ENCODE measurements at places on chromosomes 4 and X.

DNA sequence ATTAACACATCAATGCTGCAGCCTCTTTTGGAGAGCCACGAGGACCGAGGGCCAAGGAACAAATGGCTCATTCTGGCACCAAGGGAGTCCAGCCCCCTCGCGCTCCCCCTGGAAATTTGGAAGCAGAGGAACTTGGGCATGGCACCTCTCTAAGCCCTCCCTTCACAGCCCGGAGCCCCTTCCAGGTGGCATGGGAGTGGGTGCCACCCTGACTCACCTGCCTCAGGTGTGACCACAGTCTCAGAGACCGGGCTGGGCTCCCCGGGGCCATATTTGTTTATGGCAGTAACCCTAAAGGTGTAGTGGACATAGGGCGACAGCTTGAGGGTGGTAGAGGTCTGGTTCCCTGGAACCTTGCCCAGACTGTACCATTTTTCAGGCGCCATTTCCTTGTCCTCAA is 18.8 kb downstream of the L1CAM start:
- DNase-seq = no peak

- no peak for DNase-seq
Measured at GRCh38 chr4:20532116-20532790, 168.0 kb upstream of the PACRGL start.

GRCh38 chr4:41734371-41734770 is 14.2 kb downstream of the PHOX2B start:
- DNase-seq = no peak

DNA sequence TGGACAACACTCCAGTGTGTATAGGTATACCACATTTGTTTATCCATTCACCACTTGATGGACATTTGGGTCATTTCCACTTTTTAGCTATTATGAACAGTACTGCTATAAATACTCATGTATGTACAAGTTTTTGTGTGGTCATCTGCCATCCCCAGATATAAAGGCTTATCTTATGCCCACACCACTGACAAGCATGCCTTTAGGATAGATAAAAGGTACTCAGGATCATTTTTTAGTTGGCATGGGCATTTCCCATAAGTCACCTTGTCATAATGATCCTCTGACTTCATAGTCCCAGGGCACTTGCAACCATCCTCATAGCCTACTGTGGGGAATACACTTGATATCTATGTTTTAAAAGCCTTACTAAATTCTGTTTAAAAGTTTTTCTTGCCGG is 6.3 kb downstream of the AWAT1 start:
- no peak for DNase-seq

DNA sequence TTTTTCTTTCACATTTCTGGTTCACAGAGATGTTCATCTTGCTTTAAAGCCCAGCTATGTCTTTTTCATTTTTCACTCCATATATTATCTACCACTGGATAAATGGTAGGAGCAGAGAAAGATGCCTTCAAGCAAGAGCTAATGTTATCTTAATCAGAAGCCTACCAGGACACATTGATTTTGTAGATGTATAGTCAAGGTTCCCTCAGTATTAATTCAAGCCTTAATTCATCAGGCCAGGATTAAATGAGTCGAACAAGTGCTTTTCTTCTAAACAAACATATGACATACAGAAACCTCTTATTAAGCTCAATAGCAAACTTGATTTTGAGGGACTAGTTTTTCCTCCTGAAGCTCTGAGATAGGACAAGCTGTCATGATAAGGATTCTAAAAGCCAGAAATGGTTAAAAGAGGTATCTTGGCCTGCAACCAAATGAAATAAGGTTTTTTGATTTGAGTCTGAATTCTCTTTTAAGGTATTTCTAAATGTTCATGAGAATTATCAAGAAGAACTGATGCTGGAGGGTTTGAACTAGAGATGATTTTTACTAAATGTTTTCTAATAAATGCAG is 81.7 kb upstream of the FTHL17 start:
- no peak for DNase-seq

- no peak for DNase-seq
Measured at GRCh38 chrX:136765821-136766356, 14.8 kb downstream of the ARHGEF6 start.

DNA sequence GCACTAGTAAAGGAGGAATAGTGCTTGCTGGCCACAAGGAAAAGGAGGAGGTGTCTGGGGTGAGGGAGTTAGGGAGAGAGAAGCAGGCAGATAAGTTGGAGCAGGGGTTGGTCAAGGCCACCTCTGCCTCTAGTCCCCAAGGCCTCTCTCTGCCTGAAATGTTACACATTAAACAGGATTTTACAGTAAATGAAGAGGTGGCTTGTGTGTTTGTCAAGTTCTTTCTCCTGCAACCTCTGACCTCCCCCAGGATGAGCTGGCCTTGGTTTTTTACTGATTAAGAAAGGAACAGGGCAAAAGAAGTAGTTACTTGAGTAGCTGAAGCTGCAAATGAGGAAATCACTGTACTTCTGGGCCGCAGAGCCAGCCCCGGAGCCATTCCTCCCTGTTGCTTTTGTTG is 2.0 kb downstream of the GJB1 start:
- no peak for DNase-seq

GRCh38 chr4:156516698-156517097 is 454.9 kb downstream of the PDGFC start:
- DNase-seq = no peak

DNA sequence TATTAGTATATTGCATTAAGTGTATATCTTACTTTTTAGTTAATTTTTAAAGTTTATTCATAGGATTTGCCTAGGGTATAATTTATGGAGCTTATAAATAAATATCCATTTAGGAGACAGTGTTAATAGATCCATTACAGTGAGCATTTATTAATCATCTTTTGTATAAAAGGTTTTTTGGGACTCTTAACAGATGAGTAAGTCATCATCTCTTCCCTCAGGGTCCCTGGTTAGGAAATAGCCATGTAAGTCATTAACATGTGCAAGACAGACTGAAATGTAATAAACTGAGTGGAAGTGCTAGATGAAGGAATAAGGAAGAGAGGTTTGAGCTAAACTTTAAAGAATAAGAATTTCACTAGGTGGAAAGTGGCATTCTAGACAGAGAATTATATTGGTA is 69.2 kb downstream of the PAQR3 start:
- no peak for DNase-seq

DNA sequence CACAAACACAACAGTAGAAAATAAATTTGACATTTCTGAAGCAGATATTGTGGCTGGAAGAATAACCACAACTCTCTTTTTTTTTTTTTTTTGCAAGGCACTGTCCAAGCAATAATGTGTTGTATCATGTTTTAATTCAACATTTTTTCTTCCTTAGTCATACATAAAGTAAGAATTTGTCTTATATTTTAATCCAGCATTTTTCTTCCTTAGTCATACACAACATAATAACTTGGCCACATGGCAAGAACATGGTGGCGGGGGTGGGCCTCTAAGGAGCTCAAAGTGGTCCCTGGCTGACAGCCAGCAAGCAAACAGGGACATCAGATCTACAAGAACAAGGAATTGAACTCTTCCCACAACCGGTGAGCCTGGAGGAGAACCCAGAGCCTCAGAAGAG is 20.2 kb downstream of the FBXW7 start:
- DNase-seq = no peak

GRCh38 chrX:17986440-17986839 is 125.3 kb upstream of the RAI2 start:
- no peak for DNase-seq

DNA sequence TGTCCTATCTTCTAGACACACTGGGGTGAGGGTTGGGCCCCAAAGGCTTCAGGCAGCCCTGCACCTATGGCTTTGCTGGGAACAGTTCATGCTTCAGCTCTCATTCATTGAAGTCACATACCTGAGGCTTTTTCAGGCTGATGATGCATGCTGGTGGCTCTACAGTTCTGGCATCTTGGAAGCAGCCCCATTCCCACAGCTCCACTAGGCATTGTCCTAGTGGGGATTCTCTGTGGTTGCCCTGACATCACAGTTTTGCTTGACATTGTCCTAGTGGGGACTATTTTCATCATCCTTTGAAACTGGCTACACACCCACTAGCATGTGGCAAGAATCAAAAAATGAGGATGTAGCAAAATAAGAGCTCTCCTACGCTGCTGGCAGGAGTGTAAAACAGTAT is 37.7 kb upstream of the C4orf17 start:
- DNase-seq = no peak

GRCh38 chrX:47497271-47497888 is 14.4 kb upstream of the ZNF41 start:
- no peak for DNase-seq

DNA sequence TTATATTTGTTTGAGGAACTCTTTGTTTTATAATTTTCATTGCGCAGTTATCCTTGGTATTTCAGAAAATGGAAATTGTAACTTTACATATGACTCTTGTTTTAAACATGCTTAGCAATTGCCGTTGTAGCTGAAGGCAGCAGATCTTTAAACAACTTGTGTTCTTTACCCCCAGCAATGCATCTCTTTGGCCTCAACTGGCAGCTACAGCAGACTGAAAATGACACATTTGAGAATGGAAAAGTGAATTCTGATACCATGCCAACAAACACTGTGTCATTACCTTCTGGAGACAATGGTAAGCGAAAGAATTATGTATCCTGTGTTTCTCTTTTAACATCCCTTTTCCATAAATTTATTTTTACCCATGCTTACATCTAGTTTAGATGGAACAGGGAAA is 263.6 kb downstream of the DCTD start:
- DNase-seq = no peak

- no peak for DNase-seq
Measured at GRCh38 chr4:70855464-70855863, 15.8 kb upstream of the GRSF1 start.

- DNase-seq = peak; percentile 4
Measured at GRCh38 chr4:173264684-173265185, 69.4 kb downstream of the HMGB2 start.

GRCh38 chr4:19167311-19167710 is 1084.4 kb upstream of the SLIT2 start:
- DNase-seq = no peak

GRCh38 chr4:78971776-78972175 is 32.5 kb upstream of the PAQR3 start:
- no peak for DNase-seq

GRCh38 chr4:151656058-151656457 is 104.7 kb downstream of the GATB start:
- no peak for DNase-seq

DNA sequence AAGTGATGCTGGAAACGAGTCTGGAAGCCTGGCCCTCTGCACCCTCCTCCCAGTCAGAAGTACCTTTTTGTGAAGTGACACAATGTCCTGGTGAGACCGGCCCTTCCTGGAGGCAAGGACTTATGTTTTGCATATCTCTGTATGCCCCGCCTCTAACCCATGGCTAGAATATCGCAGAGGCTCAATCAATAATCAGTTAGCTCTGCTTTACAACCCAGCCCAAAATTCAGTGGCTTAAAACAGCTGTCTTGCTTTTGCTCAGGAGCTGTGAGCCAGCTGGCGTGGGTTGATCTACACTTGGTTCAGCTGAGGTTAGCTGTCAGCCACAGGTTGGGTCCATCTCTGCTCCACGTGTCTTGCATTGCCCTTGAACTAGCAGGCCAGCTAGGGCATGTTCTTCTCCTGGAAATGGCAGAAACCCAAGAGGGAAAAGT is 98.8 kb upstream of the METTL14 start:
- DNase-seq = no peak

- DNase-seq = no peak
Measured at GRCh38 chr4:128831531-128832242, 22.2 kb downstream of the JADE1 start.

DNA sequence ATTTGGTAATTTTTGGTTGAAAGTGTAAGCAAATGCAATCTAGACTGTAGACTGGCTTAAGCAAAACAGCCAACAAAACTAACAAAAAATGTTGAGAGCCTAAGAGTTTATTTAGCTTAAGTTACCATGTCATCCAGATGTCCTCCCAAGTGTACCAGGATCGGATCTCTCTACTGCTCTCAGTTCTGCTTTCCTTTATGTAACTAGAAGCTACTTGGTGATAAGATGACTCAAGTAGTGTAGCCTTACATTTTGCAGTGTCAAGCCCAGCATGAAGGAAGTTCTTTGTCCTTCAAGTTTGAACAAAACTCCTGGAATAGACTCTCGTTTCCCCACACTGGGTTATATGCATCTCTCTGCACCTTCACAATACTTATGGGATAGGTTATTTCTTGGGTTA is 1500.0 kb downstream of the STIM2 start:
- DNase-seq = no peak

GRCh38 chrX:75546724-75547511 is 24.1 kb upstream of the ZDHHC15 start:
- no peak for DNase-seq
